ENCODE measurements at places on chromosomes 1 and 21. TPM values are rescaled to one million over a fixed set of nuclear protein-coding genes. Genes with fewer than 3 reads are reported as not detected.

GRCh38 chr21:35005077-35005476 is 44.0 kb downstream of the RUNX1 start:
- no peak for DNase-seq
- H3K36me3 ChIP-seq: no peaks in the 10 kb centered on the region
- H3K4me3 ChIP-seq: no peak overlapping the region
- no peak overlapping the region for H3K27ac ChIP-seq

DNA sequence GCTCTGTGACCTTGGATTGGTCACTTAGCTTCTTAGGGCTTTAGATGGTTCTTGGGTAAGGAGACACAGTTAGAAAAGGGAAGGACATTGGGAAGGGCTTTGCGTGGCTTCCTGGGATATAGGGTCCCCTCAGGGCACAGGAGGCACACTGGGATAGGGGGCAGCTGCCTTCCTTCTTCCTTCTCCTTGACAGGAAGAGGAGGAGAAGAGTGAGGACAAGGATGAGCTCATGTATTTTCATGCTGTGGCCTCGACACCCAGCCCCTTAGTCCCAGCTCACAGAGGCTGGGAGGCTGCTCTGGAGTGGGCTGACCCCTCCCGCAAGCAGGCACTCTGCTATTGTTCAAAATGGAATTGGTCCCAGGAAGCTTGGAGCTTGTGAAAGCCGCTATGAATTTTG is 45.7 kb upstream of the POU3F1 start:
- no peak overlapping the region for H3K27ac ChIP-seq
- H3K4me1 ChIP-seq: no peaks in the 10 kb centered on the region
- no peak for DNase-seq
- H3K4me3 ChIP-seq: no peak overlapping the region
- H3K36me3 ChIP-seq: no peaks in the 10 kb centered on the region

- H3K27me3 ChIP-seq: no peaks in the 10 kb centered on the region
- H3K4me1 ChIP-seq: no peaks in the 10 kb centered on the region
- no peaks in the 10 kb centered on the region for H3K36me3 ChIP-seq
- H3K4me3 ChIP-seq: no peak overlapping the region
- DNase-seq: no peak
Measured at GRCh38 chr1:41158966-41159365, 83.1 kb downstream of the SCMH1 start.

- no peak overlapping the region for H3K4me3 ChIP-seq
- no peak overlapping the region for H3K27ac ChIP-seq
- H3K4me1 ChIP-seq: peaks cover 10% of the 10 kb centered on the region
- no peak for DNase-seq
Measured at GRCh38 chr21:44020551-44020950, 8.4 kb downstream of the TRAPPC10 start.

DNA sequence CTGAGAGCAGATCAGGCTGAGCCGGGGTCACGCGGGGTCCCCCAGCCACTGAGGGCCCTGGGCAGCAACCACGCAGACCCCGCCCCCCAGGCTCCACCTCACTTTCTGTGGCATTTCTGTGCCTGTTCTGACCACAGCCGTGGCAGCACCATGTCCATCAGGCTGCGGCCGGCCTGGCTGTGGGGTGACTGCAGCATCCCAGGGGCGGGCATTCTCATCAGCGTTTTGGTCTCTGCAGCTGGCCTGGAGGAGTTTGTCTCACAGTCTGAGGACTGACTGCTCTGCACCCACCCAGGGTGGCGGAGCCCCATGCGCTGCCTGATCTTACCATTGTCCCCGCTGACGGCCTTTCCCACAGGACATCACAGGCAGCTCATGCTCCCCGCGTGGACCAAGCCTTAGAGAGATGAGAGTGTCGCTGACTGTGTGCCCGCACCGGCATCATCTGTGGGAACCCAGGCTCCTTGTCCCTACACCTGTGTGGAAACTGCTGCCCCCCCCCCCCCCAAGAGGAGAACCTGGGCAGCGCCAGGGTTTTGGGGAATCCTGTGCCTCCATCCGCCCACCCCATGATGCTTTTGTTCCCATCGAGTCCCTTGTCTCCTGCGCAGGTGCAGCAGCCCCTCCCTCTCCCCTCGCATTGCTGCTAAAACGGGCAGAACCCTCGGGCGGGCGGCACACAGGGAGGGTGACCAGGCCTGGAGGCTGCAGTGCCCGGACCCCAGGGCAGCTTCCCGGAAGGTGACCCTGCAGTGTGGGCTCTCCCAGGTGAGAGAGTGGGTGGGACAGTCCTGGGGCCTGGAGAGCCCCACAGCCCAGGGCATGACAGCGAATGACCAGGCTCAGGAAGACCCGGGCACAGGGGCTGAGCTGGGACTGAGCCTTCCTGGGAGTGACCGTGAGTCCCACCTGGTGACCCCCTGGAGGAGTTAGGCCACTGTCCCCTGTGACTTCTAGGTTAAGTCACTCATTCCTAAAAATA is 1.8 kb downstream of the KRTAP10-1 start:
- H3K27ac ChIP-seq: no peak overlapping the region
- H3K4me3 ChIP-seq: no peak overlapping the region
- no peak for DNase-seq
- H3K36me3 ChIP-seq: no peaks in the 10 kb centered on the region
- H3K4me1 ChIP-seq: no peaks in the 10 kb centered on the region
- no peaks in the 10 kb centered on the region for H3K27me3 ChIP-seq

KIF26B gene
- 3.0 TPM for polyA plus RNA-seq

RIPK4 gene
- 3.9 TPM for polyA plus RNA-seq

RABIF gene
- 35.2 TPM for polyA plus RNA-seq

NDC1 gene
- polyA plus RNA-seq: 13.0 TPM

ZNF124 gene
- polyA plus RNA-seq: 22.0 TPM

ERO1B gene
- polyA plus RNA-seq: 53.8 TPM

S100A6 gene
- polyA plus RNA-seq: 372 TPM
